AG09319 (cell line): ENCODE measurements at places on chromosomes 6 and 20.

- no peak for DNase-seq
Measured at GRCh38 chr6:43891072-43891870, 121.3 kb downstream of the VEGFA start.

DNA sequence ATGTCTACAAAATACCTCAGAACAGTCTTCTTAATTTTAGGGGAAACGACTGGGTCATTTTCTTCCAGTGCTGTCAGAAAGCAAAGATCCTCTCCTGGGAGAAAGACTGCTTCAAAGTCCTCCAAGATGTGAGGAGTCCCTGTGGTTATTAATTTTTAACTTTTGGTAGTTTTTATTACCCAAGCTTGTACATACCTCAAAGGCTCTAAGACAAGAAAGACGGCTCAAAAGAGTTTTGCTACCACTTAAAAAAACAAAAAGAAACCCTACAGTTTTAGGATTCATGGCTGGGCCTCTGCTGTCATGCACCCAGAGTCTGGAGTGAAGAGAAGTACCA, 56.1 kb upstream of the APCDD1L start:
- no peak for DNase-seq

GRCh38 chr20:50034567-50035180, 51.9 kb downstream of the SNAI1 start:
- no peak for DNase-seq

DNA sequence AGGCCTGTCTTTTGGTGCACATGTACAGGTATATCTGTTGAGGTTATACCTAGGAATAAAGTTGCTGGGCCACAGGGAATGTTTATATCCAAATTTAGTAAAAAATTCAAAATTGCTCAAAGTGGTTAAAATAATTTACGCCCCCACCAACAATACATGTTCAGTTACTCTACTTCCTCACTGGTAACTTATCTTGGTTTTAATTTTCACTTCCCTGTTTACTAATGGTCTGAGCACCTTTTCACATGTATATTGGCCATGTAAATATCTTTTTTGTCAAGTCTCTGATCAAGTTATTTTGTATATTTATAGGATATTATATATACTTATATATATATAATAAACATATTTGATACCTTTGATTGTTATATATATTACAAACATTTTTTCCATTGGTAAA, 9.7 kb downstream of the PDE7B start:
- no peak for DNase-seq

DNA sequence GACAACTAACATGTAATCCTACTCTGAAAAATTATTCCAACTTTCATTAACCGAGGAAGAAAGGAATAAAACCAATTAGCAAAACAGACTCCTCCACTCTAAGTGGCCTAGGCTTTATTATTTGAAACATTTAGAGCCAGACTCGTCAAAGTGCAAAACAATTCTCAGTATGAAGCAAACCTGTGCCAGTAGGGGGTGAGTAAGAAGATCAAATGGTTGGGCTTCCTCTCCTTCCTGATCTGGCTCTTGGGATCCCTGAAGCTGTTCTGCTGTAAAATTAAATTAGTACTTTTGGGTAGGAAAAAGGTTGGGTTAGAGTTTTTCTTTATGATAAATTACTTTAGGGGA, 177.6 kb upstream of the MAN1A1 start:
- no peak for DNase-seq

- DNase-seq, result no peak
Measured at GRCh38 chr6:34469499-34469898, 3.6 kb downstream of the PACSIN1 start.

GRCh38 chr6:144741659-144742058, 456.5 kb downstream of the UTRN start:
- DNase-seq, result no peak

DNA sequence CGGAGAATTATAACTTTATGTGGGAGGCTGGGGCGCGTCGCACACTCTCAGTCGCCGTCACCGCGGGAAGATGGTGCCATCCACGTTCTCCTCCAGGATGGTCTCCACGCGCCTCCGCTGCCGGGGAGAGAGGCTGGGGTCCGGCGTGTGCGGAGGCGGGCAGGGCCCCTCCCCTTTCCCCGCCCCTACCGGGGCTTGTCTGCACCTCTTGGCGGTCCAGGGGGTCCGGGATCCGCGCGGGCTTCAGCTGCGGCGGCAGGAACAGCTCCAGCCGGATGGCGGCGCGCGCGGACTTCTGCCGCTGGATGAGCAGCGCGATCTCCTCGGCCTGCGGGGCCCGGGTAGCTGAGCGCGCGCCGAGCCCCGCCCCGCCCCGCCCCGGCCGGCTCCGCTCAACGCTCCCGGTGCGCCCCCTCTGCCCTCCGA, 807 bp downstream of the LKAAEAR1 start:
- no peak for DNase-seq

DNA sequence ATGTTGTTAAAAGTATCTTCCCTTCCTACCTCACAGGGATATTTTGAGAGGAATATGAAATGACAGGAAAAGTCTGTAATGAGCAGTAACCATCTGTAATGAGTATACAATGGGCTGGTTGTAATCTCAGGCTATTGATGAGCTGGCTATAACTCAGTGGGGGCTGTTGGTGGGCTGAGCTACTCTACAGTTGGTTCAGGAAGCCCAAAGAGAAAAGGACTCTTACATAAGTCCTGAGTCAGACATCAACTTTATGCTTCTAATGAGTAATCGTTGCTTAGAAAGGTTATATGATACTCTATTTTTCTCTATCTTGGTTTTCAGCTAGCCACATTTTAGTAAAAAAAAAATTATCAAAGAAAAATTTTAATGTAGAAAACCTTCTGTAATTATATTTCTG, 26.4 kb downstream of the ZNF391 start:
- no peak for DNase-seq

DNA sequence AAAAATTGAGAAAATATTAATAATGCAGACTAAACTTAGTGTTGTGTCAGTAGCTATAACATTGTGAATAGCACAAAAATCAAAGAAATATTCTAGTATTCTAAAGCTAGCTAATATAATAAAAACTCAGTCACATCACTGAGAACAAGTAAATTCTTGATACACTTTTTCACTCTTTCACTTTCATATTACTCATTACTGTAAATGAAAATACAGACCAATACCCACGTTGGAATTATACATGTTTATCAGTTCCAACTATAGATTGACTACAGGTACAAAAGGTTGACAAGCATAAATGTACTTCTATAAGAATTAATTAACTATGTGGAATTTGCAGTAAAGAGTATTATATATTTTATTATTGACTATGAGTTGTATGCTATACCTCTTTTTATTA, 1043.4 kb upstream of the FLRT3 start:
- no peak for DNase-seq

DNA sequence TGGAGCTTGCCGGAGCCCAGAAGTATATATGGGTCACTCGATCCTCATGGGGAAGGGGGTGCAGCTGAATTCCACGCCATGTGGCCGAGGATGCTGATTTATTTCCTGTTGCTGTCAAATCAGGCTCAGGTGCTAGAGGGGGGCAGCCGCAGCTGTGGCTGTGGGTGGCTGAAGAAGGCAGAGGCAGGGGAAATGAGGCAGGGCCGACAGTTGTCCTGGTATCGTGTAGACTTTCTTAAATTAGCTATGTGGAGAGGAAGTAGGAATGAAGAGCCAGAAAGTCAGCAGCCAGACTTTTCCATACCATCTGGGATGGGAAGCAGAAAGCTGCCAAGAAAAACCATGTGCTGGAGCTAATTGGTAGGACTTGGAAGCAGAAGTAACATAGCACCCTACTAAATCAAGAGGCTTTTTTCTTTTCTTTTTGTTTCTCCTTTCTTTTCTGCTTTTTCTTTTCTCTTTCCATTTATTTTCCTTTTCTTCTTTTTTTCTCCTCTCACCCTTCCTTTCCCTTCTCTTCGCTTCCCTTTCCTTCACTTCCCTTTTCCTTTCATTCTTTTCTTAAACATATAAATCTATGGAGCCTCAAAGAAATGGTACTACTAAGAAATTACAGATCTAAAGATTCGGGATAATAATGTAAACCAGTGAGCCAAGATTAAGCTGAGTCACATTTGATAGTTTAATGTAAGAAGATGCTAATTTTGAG, 90.6 kb upstream of the CD83 start:
- no peak for DNase-seq

- DNase-seq, result peak; percentile 90
Measured at GRCh38 chr6:53326372-53327016, 22.3 kb downstream of the ELOVL5 start.

DNA sequence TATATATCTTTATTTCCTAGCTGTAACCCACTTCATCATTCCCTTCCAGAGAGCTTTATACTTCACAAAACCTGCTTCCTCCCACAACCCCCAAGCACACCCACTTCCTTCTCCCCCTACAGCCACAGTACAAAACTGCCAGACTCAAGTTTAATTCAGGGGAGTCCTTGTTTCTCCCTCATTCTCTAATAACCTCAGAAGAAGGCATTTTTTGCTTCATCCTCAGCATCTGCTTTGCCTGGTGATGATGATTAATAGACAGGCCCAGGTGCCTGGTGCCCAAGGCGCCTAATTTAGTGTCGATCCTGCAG, 414.3 kb downstream of the KIF16B start:
- DNase-seq, result no peak

DNA sequence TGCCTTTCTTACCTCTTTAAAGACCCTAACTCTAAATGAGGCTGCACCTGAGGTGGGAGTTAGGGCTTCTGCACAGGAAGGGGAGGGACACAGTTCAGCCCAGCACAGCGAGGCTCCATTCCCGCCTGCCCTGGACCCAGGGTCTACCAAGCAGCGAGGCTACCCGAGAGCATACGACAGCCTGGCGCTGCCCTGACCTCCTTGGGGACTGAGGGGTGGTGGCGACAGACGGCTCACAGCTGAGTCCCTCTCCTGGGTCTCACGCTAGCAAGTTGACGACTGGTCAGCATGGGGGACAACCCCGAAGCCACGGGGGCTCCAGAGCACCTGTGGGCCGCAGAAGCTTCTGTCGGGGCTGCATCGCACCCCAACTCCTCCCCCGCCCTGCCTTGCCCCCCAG, 24.4 kb downstream of the SLC17A9 start:
- DNase-seq, result no peak

GRCh38 chr6:108632441-108632840, 71.7 kb downstream of the FOXO3 start:
- no peak for DNase-seq

- no peak for DNase-seq
Measured at GRCh38 chr6:126422912-126423311, 83.0 kb downstream of the CENPW start.

GRCh38 chr6:77487808-77488425, 24.6 kb upstream of the HTR1B start:
- no peak for DNase-seq

DNA sequence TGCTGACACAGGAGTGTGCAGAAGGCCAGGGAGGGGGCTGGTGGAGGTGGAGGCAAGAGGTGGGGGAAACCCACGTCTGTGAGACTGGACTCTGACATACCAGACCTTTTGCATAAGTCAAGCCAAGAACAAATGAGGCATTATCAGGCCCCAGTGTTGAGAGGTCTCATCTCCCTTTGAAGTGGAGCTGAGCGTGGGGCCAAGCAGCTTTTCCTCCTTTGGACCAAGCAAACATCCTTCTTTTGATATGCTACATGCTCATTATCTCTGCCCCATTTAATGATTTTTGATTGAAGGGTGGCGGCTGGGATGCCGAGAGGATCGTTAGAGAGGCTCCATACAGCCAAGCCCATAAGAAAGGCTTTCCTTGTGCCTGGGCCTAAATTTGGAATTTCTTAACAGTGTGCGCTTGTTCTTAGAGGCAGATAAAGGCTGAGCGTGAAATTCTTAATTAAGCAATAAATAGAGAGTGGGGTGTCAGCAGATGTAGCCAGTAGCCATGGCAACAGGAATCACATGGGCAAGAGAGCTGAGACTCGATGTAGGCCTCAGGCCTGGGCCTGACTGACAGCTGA, 244.5 kb downstream of the PKHD1 start:
- no peak for DNase-seq

GRCh38 chr20:2752567-2753460, 47.6 kb downstream of the CPXM1 start:
- no peak for DNase-seq

- no peak for DNase-seq
Measured at GRCh38 chr6:160102956-160103824, 18.4 kb upstream of the SLC22A1 start.

DNA sequence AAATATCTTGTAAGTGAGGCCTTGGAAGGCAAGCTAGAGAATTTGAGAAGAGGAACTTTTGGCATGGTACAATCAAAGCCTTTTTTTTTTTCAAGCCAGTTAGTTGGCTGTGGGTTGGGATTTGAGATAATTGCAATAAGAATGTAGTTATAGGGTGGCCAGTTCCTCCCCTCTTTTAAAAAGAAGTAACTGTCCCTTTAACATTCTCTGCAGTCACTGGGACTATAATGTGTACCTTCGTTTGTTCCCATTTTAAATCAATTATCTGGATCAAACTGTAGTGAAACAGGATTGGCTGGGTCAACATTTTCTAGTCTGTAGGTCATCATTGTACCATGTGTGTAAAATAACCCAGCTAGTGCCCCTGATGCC, 212.3 kb upstream of the LAMP5 start:
- no peak for DNase-seq

DNA sequence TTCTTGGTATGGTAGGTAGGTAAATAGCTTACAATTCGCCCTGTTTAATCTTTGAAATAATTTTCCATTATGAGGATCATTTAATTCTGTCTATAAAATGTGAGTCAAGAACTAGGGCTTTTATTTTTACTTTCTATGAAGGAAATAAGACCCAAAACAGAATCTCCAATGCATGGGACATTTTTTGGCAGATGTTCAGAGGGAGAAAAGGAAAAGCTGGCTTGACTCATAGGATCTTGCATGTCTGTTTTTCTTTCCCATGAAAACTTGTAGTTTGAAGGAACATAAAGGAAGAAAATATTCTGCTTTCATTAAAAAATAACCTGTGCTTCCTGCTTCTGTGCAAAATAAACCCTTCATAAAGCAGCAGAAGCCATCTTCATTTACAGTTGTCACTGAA, 143.1 kb upstream of the INSM1 start:
- DNase-seq, result no peak

DNA sequence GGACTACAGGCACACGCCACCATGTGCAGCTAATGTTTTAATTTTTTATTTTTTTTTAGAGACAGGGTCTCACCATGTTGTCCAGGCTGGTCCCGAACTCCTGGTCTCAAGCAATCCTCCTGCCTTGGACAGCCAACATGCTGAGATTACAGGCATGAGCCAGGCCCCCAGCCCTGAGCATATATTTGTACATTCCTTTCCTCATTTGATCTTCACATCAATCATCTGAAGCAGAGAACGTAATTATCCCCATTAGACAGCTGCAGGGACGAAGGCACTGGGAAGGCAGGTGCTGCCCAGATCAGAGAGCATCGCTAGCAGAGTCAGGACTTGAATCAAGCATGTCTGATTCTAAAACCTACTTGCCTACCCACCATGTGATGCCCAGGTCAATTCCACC, 41.0 kb upstream of the SIRPA start:
- no peak for DNase-seq

GRCh38 chr6:112337209-112337638, 9.9 kb upstream of the RFPL4B start:
- peak; percentile 67 for DNase-seq

GRCh38 chr6:149984773-149985172, 21.0 kb downstream of the ULBP1 start:
- no peak for DNase-seq

DNA sequence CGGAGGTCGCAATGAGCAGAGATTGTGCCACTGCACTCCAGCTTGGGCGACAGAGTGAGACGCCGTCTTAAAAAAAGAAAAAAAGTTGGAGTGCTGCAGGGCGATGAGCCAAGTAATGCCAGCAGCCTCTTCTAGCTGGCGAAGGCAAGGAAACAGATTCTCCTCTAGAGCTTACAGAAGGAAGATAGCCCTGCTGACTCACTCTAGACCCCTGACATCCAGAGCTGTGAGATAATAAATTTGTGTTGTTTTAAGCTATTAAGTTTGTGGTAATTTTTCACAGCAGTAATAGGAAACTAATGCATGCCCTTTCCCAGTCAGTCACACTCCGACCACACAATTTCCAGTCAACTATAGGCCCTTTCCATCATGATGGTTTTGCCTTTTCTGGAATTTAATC, 16.4 kb downstream of the PRSS16 start:
- DNase-seq, result no peak
